Urothelium cell line (cell line): ENCODE measurements at places on chromosomes 5 and 9.
A peak's percentile ranks its signal among the peaks of the same experiment; 100 is the strongest.

DNA sequence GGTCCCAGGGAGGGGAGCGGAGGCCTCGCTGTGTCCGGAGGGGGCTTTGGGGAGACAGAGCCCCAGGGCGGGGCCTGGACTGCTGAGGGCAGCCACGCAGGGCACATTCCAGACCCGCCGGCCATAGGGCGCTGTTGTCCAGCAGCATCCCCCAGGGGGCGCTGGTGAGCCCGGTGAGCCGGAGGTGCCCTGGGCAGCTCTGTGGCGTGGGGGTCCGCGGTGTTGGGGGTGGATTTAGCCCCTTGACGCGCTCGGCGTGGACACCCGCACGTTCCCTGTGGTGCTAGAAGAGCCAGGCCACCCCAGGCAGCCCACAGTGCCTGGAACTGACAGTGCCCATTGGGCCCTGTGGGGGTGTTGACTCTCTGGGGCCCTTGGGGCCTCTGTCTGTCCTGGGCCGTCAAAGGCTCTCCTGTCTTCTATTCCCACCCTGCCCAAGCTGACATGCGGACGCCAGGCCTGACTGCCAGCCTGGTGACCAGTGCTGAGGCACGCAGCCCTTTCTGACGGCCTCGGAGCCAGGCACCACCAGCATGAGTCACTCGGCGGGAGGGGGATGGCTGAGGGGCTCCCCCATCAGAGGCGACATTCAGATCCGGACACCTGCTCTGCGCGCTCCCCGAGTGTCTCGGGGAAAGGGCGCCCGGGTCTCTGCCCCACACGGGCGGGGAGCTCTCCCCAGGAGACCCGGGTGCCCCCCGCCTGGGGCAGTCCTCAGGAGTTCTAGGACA is 23.9 kb downstream of the TPPP start:
- peak; percentile 67 for DNase-seq

DNA sequence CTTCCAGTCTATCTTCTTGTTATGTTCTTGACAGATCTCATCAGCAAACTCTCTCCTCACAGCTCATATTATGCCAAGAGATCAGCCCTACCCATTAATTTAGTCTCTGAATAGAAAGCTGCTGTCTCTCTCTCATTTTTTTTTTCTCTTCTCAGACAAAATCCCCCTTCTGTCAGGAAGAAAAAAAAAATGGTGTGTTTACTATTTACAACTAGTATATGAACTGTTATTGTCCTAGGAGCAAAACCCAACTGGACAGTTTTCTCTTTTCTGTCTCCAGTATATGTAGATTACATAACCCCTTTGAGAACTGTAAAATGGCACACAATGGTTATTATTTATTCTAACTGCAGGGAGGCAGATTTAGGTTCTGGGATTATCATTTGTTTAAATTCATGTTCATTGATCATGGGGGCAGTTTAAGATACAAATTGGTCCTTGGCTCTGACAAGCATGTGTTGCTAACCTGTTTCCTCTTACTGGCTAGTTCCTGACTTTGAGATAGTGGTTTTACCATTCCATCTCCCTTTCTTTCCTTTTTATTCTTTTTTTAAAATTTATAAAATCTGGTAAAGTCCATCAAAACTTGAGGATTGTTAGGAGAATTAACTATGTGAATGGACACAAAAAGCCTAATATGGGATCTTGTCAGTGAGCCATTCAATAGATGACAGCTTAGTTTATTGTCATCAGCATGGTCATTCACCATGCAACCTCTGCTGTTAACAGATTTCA is 210.0 kb upstream of the PAPPA start:
- no peak for DNase-seq

- DNase-seq = no peak
These were observed 788.7 kb downstream of the EFNA5 start for GRCh38 chr5:106882035-106882434.

DNA sequence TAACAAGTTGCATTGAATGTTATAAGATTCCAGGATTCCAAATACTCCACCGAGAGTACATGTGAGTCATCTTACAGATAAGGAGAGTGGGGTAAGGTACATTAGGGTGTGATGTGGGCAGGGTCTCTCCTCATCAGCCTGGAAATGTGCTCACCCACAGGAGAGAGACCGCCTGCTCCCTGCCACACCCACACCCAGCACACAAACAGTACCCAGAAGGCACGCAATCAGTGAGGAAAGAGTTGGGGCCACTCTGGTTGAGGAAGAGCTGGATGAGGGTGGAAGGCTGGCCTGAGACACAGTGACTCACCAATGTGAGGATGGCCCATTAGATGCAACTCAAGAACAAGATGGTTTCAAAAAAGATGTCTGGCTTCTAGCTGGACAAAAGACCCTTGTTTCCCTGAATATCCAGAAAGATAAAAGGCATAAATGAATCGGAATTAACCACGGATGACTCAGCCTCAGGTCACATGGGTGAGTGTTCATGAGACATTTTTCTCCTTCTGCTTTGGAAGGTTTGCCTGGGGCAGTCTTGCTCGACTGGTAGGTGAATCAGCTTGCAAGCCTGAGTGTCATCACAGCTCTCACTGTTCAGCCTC is 51.1 kb upstream of the LHFPL2 start:
- DNase-seq = peak; percentile 71

DNA sequence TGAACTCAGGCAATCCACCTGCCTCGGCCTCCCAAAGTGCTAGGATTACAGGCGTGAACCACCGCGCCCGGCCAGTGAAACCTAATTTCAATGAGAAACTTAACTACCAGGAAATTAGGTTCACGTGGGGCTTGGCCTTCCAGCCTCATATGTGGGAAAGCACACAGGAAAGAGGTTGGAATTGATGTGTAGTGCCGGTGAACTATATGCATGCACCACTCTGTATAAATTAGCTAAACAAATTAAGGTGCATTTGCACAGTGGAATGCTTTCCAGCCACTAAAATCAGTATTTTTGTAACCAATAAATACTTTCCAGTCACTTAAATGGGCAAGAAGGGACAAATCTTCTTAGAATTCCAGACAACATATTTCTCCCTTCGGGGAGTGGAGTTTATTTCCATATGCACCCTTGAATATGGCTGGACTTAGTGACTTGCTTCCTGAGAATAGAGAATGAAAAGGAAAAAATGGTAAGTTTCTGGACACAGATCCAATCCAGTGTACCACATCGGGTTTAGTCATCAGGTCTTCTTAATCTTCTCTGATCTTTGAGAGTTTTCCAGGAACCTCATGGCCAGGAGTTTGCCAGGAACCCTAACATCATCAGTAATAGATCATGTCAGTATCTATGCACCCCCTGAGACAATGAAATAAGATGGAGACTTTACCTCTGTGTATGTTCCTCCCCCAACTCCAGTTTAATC is 24.9 kb downstream of the ATOX1 start:
- no peak for DNase-seq

DNA sequence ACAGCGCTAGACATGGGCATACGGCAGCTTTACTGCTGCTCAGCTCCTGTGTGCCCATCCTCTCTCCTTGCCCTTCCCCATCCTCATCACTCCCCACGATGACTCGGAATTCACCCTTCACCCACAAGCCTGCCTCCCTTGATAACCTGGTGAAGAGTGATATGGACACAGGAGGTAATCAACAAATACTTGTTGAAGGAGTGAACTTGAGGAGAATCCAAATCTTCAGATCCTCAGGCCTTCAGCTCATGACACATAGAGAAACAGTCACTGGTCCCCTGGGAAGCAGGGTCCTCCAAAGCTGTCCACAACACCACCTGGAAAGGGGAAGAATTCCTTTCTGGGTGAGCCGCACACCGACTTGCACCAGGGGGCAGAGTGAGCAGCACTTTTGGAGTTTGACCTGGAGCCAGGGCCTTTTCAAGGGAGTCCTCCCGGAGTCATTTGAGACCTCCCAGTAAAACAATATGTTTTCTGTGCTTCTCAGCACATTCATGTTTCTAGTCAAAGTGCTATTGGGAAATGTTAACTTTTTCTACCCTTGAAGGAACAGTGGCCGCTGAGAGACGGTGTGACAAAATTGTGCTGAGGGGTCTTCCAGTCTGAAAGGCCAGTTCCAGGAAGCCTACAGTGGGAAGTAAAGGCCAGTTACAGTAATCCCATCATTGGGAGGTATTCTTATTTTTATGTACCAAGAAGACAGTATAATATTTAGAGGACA is 332.3 kb downstream of the CWC27 start:
- peak; percentile 79 for DNase-seq

GRCh38 chr9:133731876-133732638 is 6.1 kb downstream of the SARDH start:
- DNase-seq = no peak

DNA sequence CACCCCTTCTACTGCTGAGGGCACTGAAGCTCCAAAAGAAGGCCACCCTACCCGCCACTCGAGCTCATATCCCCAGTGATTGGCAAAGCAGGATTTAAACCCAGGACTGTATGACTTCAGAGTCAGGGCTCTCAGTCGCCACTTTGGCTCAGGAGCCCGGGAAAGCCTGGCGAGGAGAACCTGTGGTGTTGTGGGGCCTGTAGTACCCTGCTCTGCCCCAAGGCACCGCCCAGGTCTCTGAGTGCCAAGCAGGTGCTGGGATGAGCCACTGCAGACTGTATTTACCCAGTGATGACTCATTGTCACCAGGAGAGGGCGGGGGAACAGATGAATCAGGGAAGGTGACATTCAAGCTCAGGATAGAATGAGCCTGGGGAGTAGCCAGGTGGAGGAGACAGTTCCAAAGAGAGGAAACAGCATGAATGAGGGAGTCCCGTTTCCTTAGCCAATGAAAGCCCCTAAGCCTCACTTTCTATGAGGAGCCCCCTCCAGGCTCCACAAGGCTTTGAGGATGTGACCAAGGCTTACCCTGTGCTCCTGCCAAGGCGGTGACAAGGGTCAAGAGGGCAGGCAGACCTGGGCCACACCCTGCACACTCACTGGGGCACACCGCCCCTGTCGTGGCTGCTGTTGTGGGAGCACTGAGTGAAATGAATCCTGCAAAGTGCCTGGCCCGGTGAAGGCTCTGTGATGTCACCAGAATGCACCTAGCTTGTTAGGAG is 17.8 kb upstream of the DPM2 start:
- DNase-seq = peak; percentile 95

DNA sequence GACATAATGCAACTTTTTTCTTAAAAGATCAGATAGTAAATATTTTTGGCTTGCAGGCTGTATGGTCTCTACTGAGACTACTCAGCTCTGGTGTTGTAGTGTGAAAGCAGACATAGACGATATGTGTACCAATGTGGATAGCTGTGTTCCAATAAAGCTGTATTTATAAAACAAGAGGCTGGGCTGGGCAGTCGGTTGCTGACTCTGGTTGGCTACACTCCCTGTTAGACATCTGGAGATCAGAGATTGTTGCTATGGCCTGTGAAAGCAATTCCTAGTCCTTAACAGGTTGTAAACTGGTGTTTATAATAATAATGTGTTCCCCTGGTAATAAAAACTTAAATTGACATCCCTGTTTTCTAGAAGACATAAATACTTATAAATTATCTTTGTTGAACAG is 24.4 kb upstream of the SCAMP1 start:
- no peak for DNase-seq

DNA sequence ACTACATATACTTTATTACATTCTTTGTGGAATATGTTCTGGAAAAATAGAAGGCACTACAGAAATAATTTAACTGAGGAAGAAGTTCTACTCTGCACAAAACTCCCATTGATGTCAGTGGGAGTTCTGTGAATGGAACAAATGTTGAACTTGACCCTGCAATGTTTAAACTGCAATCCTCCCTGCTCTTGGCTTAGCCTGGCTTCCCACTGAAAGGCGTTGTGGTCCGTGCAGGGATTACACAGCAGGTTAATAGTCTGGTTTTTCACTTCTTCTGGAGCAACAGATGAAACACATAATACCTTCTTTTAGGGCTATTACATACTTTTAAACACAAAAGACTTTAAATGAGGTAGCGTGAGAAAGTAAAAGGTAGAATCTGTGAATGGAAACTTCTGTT is 12.9 kb upstream of the ERBIN start:
- no peak for DNase-seq

GRCh38 chr5:110256298-110256697 is 470.2 kb downstream of the TMEM232 start:
- no peak for DNase-seq

GRCh38 chr9:111854799-111855198 is 41.8 kb upstream of the UGCG start:
- no peak for DNase-seq

GRCh38 chr5:138903130-138903775 is 28.1 kb upstream of the LRRTM2 start:
- DNase-seq = peak; percentile 39

DNA sequence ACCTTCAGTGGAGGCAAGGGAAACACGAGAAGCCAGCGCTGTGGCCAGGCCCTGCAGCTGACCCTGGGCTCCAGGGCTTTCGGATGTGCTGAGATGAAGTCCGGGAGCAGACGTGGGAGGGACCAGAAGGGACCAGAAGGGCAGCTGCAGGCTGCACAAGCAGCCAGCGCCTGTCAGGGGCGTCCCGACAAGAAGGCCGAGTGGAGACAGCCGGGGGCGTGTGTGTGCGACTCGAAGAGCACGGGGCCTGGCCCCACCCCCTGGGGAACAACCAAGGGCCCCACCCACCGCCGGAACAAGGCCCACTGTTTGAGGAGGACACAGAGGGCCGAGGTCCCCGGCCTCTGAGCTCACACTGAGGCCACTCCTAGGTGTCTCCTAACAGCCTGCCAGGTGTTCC is 31.4 kb downstream of the SLC12A7 start:
- no peak for DNase-seq

DNA sequence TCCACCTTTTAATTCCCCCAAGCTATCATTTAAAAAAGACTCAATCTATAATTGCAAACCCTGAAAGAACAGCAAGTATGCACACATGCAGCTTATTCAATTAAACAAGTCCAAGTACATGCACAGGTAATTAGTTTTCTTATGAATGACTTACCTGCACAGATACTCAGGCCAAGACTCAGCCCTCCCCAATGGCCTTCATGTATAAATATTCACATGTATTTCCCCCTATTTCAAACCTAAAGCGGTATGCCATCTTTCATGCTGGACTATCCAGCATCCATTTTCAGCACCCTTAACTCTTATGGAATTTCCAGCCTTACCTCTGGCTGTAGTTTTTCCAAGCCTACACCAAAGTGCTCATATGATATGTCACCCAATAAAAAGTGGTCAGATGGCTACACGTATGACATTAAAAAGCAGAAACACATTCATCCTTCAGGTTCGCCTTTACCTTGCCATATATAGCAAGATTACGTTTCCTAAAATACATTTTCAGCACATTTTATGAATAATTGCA is 205.5 kb downstream of the MEF2C start:
- DNase-seq = no peak

- DNase-seq = no peak
These were observed 58.3 kb upstream of the KLF4 start for GRCh38 chr9:107547772-107548297.

DNA sequence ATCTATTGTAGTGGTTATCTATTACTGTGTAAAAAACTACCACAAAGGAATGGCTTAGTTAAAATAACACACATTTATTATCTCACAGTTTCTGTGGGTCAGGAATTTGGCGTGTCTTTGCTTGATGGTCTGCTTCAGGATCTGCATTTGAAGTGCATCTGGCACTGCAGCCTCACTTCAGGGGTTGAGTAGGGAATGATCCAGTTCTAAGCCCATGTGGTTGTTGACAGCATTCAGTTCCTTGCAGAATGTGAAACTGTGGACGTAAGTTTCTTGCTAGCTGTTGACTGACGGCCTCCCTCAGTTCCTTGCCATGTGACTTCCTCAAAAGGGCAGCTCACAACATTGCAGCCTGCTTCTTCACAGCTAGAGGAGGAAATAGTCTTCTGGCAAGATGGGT is 2.1 kb upstream of the OGN start:
- DNase-seq = no peak
